ENCODE measurements at places on chromosomes 5 and 9.

DNA sequence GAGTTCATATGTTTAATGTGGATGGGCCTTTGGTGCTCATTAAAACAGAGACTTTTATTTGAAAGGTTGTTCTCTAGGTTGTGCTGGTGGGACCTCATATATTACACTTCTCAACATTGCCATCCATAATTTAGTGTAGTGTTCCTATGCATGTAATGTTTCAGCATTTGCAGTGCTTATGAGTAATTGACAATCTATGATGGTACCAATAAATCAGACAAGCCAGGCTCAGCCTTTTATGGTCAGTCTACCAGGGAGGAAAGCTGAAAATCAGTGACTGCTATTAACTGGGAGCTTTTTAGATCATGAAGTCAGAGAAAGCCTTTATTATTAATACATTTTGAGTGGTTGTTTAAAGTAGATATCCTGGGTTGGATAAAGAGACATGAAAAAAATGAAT is 120.1 kb upstream of the SLC28A3 start:
- DNase-seq = no peak

DNA sequence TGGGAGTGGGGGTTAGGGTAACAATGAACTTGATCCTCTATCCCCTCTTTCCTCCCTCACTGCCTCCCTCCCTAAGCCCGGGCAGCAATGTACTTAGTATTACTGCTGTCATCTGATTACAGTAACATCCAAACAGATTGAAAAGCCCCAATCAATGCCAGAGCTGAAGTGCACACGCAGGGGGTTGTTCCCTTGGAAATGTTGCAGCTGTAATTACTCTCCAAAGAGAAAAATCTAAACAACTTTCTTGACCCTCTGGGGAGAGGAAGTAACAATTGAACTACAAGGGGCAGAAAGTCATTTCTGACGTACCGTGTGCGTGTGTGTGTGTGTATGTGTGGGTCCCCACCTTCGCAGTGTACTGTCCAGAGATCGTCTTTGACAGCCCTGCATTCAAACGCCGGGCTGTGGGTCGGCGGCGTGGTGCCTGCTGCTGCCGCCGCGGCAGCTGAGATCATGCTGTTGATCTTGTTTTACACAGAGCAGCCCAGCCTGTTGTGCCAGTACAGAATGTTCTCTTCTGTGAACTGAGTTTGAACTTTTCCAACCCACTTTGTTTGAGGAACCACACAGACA is 66.0 kb upstream of the KLF9 start:
- DNase-seq = no peak

DNA sequence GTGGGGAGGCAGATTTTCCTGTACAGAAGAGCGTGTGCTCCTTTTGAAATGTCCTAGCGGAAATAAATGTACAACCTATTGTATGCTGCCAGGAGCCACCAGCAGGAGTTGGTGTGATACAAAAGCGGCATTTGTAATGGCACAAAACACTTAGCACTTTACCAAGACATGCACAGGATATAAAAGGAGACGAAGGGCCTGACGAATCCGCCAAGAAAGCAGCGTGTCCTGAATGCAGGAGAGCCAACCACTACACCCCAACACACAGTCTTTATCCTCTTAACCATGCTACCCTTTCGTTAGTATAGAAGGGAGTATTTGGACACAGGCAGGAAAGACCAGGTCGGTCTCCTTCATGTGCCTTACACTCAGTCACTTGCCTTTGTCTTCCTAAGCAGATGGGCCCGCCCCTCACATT is 218.1 kb downstream of the TRIM32 start:
- no peak for DNase-seq

DNA sequence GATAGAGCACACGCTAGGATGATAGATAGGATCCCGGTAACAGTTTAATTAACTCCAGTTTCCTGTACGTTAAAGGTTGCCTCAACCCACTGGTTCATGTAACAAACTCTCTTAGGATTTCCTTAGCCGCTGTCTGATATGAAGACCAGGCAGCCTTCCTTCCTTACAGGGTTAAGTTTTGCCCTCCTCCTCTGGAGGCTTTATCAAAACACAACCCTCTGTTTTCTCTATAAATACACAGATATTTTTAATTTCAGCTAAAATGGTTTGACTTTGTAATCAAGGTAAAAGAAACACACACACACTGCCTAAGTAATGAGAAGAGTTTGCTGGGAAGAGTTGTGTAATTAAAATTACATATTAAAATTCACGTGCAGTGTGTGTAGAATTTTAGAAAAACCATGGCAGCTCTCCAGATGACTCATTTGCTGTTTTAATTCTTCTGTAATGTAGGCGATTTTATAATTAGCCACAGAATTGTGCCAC is 369.8 kb downstream of the CSNK1G3 start:
- DNase-seq = no peak

DNA sequence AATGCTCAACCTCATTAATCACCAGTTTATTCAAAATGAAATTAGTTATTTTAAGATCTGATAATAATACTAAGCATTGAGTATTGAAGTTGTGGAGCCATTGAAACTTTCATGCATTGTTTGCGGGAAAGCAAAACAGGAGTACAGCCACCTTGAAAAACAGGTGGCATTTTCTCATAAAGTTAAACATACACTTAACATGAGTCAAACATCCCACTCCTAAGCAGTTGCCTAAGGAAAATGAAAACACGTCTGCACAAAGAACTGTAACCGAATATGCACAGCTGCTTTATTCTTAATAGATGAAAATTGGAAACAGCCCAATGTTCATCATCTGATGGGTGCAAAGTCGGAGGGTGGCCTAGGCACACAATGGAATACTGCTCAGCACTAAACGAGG is 177.3 kb downstream of the IRX2 start:
- DNase-seq = no peak

GRCh38 chr9:113293285-113293878 is 9.8 kb downstream of the RNF183 start:
- no peak for DNase-seq

- no peak for DNase-seq
Observed at GRCh38 chr9:79695531-79696175, 123.9 kb downstream of the TLE4 start.

GRCh38 chr5:145829708-145830361 is 5.3 kb downstream of the PRELID2 start:
- no peak for DNase-seq

GRCh38 chr9:128344931-128345605 is 4.7 kb downstream of the SLC27A4 start:
- no peak for DNase-seq

- DNase-seq = no peak
Observed at GRCh38 chr5:148912146-148912545, 85.7 kb downstream of the ADRB2 start.

- DNase-seq = no peak
Observed at GRCh38 chr5:150302301-150303069, at the start of gene ARSI. ARSI (minus strand) TSS chr5:150302905; CDS start chr5:150302373, 532 bp downstream.

DNA sequence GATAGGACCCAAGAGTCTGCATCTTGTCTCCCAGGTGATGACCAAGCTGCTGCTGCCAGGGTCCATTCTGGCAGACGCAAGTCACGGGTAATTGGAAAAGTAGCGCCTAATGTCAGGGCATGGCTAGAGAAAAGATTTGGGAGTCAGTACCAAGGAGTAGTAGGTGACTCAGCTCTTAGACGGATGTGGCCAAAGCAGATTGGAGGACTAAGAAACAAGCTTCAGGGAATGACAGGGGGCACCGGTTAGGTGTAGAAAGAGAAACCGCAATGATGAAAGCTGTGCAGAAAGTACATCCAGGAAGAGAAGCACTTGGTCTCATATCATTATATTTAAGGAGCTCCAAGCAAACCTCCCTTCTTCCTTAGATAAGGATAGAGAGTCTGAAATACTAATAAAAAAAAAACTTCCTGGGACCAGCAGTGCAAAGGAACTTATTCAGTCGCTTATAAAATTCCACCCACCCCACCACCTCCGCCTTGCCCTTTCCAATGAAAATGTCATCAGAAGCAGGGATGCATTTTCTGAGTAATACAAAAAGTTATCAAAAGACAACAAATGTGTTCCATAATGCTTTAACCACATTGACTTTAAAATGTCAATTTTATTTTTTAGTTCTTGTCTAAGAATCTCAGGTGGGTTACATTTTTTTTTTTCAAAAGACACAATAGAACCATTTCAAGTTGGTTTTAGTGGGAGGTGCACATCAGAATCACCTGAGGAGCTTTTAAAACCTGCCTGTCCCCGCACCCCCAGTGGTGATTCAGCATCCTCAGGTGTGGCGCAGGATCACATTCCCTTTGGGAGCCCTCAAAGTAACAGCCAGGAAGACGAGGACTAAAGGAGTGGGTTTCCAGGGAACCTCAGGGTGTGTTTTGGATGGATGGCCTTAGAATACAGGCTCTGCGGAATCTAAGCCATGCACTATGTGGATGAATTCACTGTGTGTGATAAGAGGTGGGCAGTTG is 31.2 kb downstream of the PTPN3 start:
- DNase-seq = no peak

- DNase-seq = no peak
Observed at GRCh38 chr9:90839183-90839728, 37.6 kb downstream of the SYK start.

- DNase-seq = no peak
Observed at GRCh38 chr5:174542471-174542870, 181.9 kb upstream of the MSX2 start.

- no peak for DNase-seq
Observed at GRCh38 chr9:28293369-28294090, 720.2 kb upstream of the C9orf72 start.

DNA sequence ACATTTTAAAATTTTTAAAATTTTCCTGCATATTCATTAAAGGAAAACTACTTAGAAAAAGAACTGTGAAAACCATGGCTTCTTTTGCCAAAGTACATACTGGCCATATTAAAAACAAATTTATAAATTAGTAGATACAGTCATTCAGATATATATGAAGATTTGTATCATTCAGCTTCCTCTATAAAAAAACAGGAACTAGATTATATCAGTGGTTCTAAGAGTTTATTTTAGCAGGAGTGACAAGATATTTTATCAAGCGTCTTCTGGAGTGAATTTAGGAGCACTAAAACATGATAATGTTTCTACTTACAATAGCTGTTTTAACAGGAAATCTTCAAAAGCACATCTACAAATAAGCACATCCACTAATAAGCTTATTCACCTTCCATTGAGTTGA is 171.4 kb downstream of the RAPGEF6 start:
- no peak for DNase-seq

DNA sequence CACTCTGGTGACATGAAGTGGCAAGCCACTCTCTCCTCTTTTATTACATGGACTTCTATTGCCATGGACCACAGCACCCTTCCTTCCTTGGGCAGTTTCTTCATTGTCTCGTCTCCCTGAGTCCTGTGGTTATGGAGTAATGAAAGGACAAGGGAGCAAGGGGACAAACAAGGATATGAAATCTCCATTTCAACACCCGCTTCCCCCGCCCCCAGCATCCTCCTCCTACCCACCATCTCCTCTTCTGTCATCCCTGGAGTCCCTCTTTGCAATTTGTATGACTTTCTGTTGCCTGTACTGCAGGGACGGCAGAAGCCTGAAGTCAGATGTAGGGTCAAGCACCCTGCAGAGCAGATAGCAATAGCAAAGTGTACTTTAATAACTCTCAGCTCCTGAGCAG is 300.7 kb upstream of the CLINT1 start:
- no peak for DNase-seq

DNA sequence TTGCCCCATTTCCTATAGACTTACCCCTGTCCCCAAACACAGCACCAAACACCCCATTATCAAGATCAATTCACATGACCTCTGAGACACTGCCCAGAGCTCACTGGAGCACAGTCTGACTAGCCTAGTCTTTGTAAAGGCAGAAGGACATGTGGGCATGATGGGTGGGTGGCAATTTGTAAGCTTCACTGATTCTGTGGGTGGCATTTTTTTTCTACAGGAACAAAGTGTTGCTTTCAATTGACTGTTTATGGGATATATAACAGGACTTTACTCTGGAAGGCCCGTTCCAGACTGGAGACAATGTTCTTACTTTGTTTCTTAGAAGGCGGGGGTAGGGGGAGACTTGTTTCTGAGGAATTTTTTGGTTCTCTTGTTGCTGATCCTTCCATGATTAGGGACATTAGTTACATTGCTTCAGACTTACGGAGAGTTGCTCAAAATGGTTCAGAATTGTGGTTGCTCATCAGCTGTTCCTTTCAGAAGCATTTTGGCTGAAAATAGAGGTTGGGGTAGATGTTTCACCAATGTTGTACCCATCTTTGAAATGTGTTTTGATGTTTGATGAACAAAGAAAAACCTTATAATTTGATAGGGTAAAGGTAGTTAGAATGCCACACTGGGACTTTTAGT is 20.2 kb downstream of the NNT start:
- no peak for DNase-seq

- DNase-seq = no peak
Observed at GRCh38 chr9:130040984-130041647, 1.9 kb downstream of the FNBP1 start.

DNA sequence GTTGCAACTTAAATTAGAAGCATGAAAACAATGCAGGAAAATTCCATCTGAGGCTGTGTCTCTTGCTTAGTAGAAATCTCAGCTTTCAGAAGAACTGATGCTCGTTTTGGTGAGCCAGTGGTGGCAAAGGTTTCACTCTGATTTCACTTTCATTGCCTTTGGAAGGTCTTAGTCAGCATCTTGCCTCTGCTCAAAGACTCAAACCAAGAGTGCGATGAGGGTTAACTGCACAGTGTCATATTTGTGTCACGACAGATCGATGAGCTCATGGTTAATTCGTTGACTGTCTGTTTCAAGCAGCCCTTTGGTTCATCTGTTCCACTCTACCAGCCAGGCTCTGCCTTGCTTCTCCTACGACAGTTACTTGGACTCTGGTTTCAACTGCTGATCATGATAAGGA is 331.3 kb upstream of the KIF2A start:
- DNase-seq = no peak

- DNase-seq = no peak
Observed at GRCh38 chr5:173884402-173885053, 3.6 kb upstream of the CPEB4 start.

- DNase-seq = no peak
Observed at GRCh38 chr9:34592895-34593601, 3.5 kb upstream of the CNTFR start.

GRCh38 chr9:126474206-126474765 is 139.4 kb upstream of the LMX1B start:
- DNase-seq = no peak

DNA sequence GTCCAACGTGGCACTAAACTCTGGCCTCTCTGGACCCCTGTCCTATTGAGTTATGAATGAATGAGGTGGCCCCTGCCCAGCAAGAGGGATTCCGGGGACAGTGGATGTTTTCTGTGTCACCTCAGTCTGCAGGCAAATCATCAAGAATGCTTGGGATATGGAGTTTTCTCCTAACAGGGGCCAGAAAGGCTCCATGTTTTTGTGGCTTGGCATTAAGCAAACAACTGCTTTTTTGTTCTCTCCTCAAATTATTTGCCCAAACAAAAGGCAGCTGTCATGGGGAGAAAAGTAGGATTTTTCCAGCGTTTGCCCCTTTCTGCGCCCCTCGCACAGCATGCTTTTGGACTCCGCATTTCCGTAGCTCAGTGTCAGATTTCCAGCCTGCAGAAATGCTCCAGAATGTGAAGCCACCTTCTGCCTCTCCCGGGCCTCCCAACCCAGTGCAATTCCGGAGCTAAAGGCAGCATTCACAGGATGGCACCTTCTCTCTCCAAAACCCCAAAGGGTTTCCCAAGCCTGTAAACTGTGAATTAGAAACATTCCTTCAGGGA is 553.3 kb downstream of the CCDC171 start:
- DNase-seq = no peak

Data from NCI-H187 (cell line).